Cardiac septum (tissue), 1 donor: ENCODE measurements at places on chromosomes 16 and 17. TPM values are rescaled to one million over a fixed set of nuclear protein-coding genes. Genes with fewer than 3 reads are reported as not detected.

DNA sequence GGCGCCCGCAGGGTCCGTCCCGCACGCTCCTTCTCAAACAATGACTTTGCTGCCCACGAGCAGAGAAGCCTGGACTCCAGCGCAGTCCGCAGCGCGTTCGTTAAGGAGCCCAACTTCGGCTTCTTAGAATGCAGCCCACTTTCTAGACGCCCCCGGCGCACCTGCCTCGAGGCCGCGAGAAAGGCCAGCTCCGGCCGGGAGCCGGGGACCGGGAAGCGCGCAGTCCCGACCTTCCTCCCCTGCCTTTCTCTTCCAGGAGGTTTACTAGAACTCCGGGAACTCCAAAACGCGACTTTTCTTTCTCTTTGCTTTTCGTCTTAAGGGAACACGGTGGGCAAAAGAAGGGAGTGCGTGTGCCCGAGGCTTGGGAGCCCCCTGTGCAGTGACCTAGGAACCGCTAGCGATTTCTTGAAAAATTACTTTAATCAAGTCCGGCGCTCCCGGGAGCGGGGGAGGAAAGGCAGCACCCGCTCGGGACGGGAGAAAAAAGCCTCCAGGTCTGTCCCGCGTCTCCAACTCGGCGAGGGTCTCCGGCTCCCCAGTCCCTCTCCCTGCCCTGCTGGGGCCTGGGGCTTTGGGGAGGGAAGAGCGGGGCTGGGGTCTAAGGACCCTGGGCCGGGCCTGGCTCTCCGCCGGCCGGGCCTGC, 2.6 kb downstream of the HNF1B start:
- no peak for DNase-seq

GRCh38 chr16:4295581-4295980, 20.3 kb upstream of the GLIS2 start:
- DNase-seq = no peak

GRCh38 chr16:10188236-10188635, 6.0 kb upstream of the GRIN2A start:
- DNase-seq = no peak

The ORAI3 gene
- 9.5 TPM for total RNA-seq
